ENCODE measurements at places on chromosomes 7 and 10.

DNA sequence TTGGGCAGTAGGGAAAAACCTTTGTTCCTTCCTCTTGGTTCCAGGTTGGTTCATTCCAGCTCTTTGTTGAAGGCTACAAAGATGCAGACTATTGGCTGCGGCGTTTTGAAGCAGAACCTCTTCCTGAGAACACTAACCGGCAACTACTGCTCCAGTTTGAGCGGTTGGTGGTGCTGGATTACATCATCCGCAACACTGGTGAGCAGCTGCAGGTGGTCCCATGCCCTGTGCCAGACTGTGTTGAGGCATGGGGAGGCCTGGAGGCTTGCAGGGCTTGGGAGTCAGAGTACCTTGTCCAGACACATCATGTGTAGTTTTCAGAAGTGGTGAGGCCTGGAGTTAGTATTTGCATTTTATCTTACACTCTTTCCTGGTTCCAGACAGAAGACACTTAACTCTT is 16.3 kb downstream of the PI4K2A start:
- DNase-seq = no peak

DNA sequence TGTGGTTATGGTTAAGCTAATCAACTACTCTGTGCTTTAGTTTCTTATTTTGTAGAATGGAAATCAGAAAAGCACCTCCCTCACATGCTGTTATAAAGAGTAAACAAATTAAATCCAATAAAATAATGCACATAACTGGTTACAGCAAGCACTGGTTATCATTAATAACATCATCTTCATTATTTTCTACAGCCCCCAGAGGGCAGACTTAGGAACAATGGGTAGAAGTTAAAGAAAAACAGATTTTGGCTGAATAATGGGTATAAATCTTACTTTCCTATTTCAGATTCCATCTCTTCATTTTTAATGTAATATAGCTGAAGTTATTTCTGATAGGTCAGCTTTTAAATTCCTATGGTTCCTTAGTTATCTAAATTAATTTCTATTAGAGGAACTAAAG is 126.5 kb downstream of the DOCK4 start:
- no peak for DNase-seq

- no peak for DNase-seq
These were observed 373.5 kb downstream of the RPS24 start for GRCh38 chr10:78407009-78407711.

DNA sequence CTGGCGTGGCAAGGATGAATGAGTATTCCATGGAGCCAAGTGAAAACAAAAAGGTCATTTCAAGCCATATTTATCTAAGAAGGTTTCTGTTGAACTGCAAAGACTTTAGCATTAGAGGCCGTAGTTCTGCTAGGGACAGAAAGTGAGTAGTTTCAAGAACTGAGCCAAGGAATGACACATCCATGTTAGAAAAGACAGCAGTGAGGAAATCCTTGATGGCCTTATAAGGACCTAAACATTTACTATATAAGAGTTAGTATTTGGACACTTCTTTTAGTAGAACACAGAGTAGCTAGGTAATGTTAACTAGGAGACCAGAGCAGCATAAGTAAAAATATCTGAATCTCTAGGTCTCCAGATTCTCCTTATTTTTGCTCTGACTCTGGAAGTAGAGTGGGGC is 329.8 kb upstream of the SEMA3D start:
- no peak for DNase-seq

DNA sequence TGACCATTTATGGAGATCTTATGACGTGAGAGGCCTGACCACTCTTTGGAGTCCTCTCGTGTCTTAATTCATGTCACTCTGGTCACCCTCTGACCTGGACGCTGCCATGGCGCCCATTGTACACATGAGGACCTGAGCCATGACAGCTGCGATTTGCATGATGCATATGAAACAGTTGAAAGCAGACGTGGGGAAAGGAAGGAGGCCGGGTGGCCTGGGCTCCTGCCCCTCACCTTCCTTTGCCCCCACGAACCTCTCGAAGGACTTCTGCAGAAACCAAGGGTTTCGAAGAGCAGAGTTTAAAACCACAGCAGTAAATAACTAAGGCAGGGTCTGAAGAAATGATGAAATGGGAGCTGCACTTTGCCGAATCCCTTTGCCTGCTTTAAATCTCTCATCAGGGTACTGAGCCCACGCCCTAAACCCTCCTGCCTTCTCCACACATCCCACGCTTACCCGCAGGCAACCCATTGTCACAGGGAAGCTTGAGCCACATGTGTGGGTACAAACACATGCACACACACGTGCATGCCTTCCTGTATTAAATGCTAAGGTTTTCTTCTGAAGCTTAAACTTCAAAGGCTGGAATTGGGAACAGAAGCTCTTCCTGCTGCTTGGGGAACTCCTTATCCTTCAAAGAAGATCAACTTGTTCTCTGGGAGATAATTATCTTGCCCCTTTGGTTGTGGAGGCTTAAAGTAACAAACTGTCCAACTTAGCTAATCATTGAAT is 11.7 kb upstream of the CALML3 start:
- DNase-seq = no peak

GRCh38 chr7:81833401-81833800 is 63.6 kb upstream of the HGF start:
- DNase-seq = no peak

DNA sequence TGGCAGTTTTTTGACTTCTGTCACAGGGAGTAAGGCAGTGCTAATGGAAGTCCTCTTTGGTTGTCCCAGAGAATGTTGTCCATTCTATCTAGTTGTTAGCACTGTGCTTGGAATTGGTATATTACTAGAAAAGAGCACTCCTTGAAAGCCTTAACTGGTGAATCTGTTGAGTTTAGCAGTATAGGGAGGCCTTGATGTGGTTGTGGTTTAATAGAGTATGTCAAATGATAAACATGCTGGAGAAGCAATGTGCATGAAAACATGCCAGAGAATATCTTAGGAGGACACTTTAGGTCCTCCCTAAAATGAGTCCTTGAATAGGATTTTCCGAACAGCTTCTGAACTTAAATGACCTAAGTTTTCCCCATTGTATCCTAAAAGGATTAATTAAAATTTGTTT is 98.6 kb downstream of the BTRC start:
- no peak for DNase-seq

GRCh38 chr7:100888291-100888987 is 1.1 kb downstream of the UFSP1 start:
- no peak for DNase-seq

DNA sequence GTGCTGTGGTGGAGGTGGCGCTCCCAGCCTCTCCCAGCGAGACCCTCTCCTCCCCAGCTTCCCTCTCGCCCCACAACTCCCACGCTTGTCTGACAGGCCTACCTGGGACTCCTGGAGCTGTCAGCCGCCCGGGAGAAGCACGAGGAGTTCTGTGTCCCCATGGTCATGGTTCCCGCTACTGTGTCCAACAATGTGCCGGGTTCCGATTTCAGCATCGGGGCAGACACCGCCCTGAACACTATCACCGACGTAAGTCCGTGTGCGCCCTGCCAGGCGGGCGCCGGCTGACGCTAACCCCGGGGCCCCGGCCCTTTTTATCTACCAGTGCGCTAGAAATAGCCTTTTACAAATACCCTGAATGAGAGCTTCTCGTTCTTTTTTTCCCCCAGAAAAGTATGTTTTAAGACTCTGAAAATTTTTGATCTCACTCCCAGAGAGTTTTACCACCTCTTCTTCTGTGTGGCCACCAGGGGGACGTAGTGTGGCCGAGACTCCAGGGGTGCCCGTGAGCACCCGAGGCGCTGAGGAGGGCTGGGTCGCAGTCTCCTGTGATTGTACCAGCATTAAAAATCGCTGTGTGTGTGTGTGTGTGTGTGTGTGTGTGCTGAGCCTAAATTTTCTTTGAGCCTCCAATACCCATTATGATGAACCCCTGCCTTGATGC is 52.6 kb downstream of the PFKP start:
- no peak for DNase-seq

- DNase-seq = no peak
These were observed 5.7 kb upstream of the MSS51 start for GRCh38 chr10:73439055-73439454.

DNA sequence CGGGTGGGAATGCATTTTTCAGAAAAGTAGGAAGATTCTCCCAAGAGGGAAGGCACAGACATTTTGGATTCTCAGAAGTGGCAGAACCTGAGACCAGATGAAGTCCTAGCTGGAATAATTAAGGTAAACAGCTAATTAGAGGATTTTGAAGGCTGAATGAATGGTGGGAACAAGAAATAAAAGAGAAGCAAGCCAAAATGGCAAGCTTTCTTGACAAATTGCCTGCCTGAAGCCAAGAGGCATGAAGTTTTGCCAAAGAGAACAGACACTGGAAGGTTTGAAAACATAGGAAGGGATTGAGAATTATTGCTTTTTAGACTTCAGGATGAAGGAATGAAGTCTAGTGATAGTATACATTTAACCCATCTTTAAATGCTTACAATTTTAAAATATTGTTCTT is 115.0 kb upstream of the SEM1 start:
- no peak for DNase-seq

- DNase-seq = no peak
These were observed 42.3 kb upstream of the SP8 start for GRCh38 chr7:20828947-20829346.

DNA sequence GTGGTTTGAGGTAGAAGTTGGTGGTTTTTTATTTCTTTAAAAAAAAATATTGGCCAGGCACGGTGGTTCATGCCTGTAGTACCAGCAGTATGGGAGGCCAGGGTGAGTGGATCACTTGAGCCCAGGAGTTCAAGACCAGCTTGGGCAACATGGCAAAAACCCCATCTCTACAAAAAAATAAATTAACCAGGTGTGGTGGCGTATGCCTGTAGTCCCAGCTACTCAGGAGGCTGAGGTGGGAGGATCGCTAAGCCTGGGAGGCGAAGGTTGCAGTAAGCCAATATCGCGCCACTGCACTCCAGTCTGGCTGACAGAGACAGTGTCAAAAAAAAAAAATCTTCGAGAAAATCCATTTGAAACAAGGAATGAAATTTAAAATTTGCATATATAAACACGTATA is 1.1 kb downstream of the IL2RA start:
- DNase-seq = no peak

GRCh38 chr7:84669177-84669732 is 474.7 kb upstream of the SEMA3A start:
- DNase-seq = no peak

DNA sequence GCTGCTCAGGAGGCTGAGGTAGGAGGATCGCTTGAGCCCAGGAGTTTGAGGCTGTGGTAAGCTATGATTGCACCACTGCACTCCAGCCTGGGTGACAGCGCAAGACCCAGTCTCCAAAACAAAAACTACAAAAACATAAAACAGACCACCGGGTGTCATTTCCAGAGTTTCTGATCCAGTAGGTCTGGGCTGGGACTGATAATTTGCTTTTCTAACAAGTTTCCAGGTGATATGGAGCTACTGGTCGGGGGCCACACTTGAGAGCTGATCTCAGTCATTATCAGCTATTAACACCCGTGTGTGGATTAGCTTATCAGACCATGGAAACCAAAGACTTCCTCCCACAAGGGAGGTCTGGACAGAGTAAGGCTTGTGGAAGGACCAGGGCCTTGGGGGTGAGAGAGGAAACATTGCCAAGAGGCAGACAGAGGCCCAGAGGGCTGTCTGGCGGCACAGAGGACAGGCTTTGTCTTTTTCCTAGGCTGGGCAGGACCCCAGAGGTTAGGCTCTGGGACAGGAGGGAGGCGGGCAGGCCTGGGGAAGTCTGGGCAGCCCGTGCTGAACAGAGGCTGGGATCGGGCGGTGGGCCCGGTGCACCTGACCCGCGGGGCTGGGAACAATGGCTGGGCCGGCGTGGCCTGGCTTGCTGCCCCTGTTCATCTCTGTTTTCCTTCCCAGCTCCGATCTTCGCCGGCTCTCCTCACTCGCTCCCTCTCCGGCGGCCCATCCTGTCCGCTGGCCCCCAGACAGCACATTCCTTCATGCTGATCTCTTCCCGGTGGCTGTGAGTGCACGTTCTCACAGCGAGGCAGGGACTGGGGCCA is 25.2 kb downstream of the TMEM270 start:
- DNase-seq = no peak

DNA sequence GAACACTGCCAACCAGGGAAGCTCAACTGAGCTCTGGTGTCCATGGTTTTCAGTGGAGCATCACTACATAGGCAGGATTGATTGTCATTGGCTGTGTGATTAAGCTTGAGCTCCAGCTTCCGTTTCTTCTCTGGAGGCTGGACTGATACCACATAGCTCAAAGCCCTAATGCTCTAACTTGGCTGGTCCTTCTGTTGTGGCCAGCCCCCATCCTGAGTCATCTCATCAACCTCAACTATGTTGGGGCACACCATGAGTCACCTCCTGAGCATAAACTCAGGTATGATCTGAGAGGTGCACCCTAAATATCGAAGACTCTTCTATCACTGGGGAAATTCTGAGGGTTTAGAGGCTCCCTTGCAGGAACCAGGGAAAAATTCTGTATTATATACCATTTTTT is 114.5 kb upstream of the INHBA start:
- no peak for DNase-seq

DNA sequence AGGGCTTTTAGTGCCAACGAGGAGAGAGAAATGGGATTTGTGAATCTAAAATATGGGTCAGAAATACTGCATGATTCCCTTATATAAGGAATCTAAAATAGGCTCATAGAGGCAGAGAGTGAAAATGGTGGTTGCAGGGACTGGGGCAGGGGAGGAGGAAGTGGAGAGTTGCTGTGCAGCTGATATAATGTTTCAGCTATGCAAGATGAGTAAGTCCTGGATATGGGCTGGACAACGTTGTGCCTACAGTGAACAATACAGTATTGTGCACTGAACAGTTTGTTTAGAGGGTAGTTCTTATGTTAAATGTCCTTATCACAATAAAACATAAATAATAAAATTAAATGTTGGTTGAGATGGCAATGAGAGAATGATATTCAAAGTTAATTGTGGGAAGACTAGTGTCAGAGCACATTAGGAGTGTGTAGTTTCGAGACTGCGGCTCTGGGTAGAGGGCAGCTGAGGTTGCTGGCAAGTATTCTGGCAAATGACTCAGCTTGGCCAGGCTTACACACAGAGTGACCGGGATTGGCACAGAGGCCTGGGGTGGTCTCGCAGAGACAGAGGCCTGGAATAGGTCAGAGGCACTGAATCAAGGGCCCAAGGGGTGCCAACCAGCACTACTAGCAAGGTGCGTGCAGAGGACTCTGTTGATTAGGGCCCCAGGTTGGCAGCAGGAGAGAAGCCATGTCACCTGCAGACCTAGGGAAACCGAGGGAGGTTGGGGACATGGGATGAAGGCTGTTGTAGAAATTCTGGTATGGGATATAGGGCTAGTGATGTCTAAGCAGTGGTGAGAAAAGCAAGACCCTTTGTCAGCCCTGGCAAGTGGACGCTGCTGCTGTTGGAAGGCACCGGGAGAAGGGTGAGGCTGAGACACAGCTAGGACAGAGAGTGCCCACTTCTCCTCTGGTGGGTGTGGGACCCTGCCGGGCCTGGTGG is 2.8 kb upstream of the DEPP1 start:
- no peak for DNase-seq

DNA sequence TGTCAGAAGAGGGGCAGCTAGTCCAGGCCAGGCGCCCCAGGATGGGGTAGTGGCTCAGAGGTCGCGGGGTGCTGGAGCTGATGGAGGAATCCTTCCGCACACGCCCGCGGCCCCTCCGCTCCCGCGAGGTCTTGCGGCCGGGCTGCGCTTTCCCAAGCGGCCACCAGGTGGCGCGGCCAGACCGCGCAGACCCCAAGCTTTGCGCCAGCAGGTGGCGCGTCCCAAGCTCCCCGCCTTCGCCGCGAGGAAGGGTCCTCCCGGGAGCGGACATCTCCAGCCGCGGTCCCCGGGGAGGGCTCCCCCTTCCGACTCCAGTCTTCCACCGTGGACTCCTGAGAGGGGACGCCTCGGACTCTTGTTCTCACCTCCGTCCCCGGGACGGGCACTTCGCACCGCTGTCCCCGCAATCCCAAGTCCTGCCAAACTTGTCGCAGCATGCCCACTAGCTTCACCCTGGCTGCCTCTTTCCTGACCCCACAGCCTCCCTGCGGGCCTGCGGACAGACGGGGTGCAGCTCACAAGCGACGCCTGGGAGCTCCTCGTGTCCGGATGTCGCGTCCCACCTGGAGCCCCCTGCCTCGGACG is 19.4 kb downstream of the KCNK18 start:
- no peak for DNase-seq

Measured in GOT3 (cell line).